ENCODE measurements at places on chromosomes 7 and 10. TPM values are rescaled to one million over a fixed set of nuclear protein-coding genes. Genes with fewer than 3 reads are reported as not detected.

BTBD16 gene
- total RNA-seq, result not detected

NPTX2 gene
- 3.3 TPM for total RNA-seq

GAD2 gene
- not detected for total RNA-seq

TMEM196 gene
- total RNA-seq, result not detected

NRP1 gene
- 50.8 TPM for total RNA-seq

CALCR gene
- 0.80 TPM for total RNA-seq

WBP1L gene
- total RNA-seq, result 174 TPM

LEP gene
- total RNA-seq, result 498 TPM

Data from breast epithelium (tissue), 4 donors.